ENCODE measurements at places on chromosomes 3 and 15.

- DNase-seq: no peak
These were observed 105.0 kb downstream of the KLHL25 start for GRCh38 chr15:85689729-85690128.

- peak; percentile 31 for DNase-seq
These were observed 12.6 kb upstream of the LMAN1L start for GRCh38 chr15:74799856-74800558.

GRCh38 chr3:49329186-49329585 is 10.7 kb downstream of the USP4 start:
- DNase-seq: no peak

- no peak for DNase-seq
These were observed 343.1 kb downstream of the OXSM start for GRCh38 chr3:26132942-26133341.

DNA sequence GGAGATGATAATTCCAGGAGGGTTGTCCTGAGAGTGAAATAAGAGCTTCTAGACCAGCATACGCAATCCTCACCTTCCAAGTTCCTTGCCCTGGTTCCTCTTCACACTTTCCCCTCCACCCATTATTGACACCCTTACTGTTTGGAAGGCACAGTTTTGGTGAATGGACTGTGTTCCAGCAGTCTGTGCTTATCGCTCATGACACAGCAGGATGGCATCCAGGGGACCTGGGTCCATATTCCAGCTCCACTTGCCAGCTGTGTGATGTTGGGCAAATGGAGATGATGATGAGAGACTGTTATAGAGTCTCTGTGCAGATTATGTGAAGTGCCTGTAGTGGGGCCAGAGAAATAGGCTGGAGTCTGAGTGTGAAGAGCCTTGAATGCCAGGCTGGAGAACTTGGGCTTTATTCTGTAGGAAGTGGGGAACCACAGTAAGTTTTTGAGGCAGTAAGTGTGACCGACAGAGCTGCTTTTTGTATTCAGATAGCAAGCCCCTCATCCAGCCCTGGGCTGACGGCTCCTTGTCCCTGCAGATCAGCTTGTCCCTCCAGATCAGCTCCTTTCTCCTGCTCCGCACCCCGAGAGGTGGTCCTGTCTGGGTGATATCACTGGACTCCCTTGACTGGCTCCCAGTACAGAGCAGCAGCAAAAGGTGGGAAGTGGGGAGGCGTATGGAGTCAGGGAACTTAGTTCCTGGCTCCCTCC is 8.1 kb downstream of the KBTBD13 start:
- no peak for DNase-seq

GRCh38 chr3:58723173-58723572 is 56.6 kb upstream of the FAM3D start:
- no peak for DNase-seq

DNA sequence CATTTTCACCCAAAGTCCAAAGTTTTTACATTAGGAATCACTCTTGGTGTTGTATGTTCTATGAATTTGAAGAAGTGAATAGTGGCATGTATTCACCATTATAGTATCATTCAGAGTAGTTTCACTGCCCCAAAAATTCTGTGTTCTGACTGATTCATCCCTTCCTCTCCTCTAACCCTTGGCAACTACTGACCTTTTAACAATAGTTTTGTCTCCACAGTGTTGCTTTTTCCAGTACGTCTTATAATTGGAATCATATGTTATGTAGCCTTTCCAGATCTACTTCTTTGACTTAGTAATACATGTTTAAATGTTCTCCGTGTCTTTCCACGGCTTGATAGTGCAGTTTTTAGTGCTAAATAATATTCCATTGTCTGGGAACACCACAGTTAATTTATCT is 379.0 kb upstream of the SGO1 start:
- no peak for DNase-seq

DNA sequence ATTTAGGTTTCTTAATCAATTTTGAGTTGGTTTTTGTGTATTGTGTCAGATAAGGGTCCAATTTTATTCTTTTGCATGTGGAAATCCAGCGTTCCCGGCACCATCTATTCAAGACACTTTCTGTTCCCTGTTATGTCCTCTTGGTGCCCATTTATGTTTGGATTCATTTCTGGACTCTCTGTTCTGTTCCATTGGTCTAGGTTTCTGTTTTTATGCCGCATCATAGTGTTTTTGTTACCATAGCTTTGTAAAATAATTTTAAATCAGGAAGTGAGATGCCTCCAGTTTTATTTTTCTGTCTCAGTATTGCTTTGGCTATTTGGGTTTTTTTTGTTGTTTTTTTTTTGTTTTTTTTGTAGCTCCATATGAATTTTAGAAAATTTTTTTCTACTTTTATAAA is 97.1 kb downstream of the LRRC28 start:
- no peak for DNase-seq

GRCh38 chr3:51727500-51727899 is 20.6 kb downstream of the GRM2 start:
- DNase-seq: no peak

DNA sequence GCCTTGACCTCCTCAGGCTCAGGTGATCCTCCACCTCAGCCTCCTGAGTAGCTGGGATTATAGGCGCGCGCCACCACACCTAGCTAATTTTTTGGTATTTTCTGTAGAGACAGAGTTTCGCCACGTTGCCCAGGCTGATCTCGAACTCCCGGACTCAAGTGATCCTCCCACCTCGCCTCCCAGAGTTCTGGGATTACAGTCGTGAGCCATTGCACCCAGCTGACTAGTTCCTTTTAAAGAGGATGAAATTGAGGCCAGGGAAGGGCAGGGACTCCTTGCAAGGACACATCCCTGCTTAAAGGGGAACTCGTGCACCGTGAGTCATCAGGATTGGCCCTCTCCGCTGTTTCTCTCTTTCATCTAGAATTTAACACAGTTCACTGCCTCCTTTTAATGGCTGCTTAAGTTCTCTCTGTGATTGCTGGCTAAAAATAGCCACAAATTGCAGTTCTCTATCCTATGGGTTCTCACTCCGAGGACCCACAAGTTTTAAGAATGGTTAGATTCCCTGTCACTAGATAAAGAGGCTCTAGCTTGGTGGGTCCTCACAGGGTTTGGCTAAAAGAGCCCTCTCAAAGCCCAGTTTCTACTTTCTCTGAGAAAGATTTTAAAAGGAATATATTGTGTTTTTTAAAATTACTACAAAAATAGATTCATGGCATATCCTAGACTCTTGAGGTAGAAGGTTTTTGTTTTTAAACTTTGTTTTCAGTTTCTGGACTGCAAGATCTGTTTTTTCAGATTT is 1.4 kb downstream of the CRTAP start:
- peak; percentile 67 for DNase-seq

- DNase-seq: no peak
These were observed 732.4 kb downstream of the CADM2 start for GRCh38 chr3:85691196-85691595.

GRCh38 chr15:101050623-101051290 is 131.6 kb downstream of the LRRK1 start:
- no peak for DNase-seq

DNA sequence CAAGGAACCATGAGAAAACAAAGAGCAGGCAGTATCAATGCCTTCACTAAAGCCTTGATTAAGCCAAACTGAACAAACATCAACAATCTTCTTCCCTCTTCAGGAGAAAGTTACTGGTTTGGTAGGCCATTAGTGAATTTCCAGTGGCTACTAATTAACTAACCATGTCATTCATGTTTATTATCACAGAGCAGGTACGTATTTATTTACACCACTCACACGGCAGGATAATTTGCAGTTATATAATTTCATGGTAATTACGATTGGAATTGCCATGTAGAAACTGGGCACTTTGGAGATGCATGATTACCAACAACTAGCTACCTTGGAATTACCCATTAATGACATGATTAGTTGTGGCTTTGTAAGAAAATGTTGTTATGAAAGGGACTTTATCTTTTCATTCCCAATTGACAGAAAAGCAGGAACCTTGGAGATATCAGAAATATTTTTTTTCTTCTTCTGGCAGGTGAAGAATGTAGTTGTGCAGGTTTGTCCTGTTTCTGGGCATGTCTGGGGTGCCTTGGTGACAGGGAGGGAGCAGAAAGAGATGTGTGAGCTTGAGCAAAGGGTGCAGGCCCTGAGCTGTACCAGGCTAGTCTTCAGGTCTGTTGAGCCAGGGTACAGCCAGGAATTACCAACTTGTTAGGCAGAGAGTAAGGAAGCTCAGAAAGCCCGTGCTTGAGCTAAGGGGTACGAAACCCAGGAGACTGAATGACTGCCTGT is 310.7 kb downstream of the RORA start:
- no peak for DNase-seq

DNA sequence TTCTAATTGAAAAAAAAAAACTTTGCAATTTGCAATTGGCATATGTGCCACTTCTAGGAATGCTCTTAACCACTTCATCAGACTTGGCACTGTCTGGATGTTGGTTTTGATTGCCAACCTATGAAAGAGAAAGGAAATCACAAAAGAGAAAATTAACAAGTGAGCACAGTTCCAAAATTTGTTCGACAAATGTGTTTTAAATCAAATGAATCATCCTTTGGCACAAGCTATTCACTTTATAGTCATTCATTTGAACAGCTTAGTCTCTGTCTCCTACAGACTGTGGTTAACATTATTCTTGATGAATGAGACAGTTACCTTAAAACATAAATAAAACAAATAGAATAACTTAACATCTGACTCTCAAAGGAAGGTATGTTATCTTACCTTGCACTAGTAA is 265.0 kb downstream of the EPHA3 start:
- no peak for DNase-seq

GRCh38 chr15:39326306-39326975 is 254.4 kb upstream of the THBS1 start:
- DNase-seq: no peak

DNA sequence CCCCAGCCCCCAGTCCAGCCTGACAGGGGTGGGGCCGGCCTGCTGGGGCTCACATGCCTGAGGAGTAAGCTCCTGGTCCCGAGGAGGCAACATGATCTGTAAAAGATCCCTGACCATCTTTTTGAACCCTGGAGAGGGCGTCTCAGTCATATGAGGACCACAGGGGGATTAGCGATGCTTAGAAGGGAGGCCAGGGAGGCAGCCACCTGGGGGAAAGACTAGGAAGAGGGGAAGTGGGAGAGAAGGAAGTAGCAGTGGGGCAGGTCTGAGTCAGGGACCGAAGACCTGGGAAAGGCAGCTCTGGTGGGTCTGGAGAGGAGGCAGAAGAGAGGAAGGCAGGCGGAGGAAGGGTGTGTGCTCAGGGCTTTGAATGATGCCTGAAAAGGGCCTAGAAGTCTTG is 18.9 kb downstream of the PIF1 start:
- DNase-seq: no peak

DNA sequence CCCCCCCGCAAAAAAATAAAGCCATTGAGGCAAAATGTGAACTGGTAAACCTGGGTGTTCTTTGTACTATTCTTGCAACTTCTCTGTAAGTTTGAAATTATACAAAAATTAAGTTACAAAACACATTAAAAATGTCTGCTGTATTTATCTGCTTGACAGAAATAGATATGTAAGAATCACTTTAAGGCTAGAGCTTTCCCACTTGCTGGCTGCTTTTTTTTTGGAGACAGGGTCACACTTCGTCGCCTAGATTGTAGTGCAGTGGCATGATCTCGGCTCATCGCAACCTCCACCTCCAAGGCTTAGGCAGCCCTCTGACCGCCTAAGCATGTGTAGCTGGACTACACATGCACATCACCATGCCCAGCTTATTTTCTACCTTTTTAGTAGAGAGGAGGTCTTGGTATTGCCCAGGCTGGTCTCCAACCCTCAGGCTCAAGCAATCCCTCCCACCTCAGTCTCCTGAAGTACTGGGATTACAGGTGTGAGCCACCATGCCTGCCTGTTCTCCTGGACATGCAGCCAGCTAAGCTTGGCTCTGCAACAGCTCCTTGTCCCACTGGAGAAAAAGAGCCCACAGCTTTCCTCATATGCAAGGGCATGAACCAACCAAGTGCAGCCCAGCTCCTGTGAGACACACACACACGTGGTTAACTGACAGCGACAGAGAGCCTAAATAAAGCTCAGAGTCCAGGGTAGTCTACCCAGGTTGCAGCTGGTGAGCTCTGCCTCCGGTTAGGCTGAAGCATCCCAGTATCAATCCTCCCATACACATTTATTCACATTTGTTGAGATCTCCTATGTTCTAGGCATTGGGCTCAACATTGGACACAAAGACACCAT is 4.5 kb downstream of the RPS17 start:
- no peak for DNase-seq

DNA sequence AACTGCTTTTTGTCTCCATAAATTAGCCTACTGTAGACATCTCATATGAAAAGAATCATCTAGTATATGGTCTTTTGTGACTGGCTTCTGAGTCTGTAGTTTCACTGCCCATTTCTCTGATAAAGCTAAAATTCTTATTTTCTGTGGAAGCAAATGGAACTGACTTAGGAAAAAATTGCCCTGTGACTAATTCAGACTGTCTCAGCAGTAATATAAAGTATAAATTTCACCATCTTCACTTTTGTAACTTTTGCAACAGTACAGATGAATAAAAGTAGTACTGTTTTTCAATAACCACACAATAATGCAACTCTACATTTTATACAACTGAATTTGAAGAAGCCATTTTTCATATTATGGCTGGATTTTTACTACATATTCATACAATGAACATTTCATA is 104.1 kb downstream of the TBC1D5 start:
- no peak for DNase-seq

- no peak for DNase-seq
These were observed 4.1 kb downstream of the ACP3 start for GRCh38 chr3:132321304-132321703.

DNA sequence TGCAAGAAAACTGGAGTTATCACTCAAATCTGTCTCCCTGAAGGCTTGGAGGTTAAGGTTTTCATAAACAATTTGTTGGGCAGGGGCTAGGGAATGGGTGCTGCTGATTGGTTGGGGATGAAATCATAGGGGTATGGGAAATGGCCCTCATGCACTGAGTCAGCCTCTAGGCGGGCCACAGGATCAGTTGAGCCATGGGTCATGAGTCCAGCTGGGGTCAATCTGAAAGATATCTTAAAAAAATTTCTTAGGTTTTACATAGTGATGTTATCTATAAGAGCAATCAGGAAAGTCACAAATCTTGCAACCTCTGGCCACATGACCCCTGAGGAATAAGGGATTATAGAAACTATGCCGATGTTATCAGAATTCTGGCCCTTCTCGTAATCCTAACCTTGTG is 491.7 kb downstream of the ZIC1 start:
- no peak for DNase-seq

GRCh38 chr3:34419801-34420200 is 621.4 kb downstream of the PDCD6IP start:
- DNase-seq: no peak

- no peak for DNase-seq
These were observed 1155.5 kb downstream of the TBL1XR1 start for GRCh38 chr3:176041812-176042211.

GRCh38 chr15:39947401-39948197 is 13.7 kb downstream of the EIF2AK4 start:
- no peak for DNase-seq

All from AG09319 (cell line).